ENCODE measurements at places on chromosomes 7 and 10. TPM values are rescaled to one million over a fixed set of nuclear protein-coding genes. Genes with fewer than 3 reads are reported as not detected.

DNA sequence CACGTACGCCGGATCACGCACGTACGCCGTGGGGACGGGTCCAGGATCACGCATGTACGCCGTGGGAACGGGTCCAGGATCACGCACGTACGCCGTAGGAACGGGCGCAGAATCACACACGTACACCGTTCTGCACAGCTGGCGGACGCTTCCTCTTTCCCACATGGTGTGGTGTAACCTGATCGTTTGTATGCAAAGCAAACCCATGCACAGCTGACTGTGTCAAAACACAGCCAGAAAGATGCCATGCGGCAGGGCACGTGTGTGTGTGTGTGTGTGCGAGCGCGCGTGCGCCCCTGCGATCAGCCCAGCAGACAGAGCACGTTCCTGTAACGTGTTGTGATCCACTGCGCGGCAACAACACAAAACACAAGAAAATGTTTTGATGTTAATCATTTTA is 573.6 kb downstream of the DNAJB6 start:
- no peak overlapping the region for H3K4me3 ChIP-seq
- H3K36me3 ChIP-seq: no peaks in the 10 kb centered on the region
- no peak for DNase-seq

GRCh38 chr10:49605939-49606509 is 4.1 kb upstream of the SLC18A3 start:
- no peak overlapping the region for H3K4me3 ChIP-seq
- peaks cover 14% of the 10 kb centered on the region for H3K4me1 ChIP-seq
- H3K27ac ChIP-seq: no peak overlapping the region
- peaks cover 21% of the 10 kb centered on the region for H3K27me3 ChIP-seq

GRCh38 chr10:19918794-19919193 is 102.6 kb downstream of the PLXDC2 start:
- H3K27ac ChIP-seq: no peak overlapping the region
- H3K27me3 ChIP-seq: no peaks in the 10 kb centered on the region

DNA sequence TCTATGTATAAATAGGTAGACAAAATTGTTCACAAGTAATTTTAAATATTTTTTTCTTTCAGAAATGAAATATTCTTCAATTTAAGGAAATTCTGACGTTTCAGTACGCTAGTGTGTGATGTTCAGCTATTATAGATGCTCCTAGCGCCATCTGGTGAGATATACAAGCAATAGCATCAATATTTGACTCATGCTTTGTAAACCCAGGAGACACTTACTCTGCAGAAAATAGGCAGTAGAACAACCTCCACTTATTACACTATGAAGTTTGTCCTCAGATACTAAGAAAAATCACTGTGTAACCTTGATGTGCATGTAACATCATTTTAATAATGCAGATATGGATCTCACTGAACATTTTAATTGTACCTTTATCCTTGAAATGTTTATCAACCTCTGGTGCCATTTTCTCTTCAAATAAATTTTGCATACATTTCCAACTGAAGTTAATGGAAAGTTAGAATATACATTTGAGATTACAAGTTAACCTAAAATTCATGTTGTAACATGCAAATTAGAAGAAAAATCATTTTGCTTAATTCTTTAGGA is 151.5 kb upstream of the FAM3C start:
- DNase-seq: no peak
- no peaks in the 10 kb centered on the region for H3K27me3 ChIP-seq
- no peak overlapping the region for H3K4me3 ChIP-seq
- H3K4me1 ChIP-seq: no peaks in the 10 kb centered on the region
- no peak overlapping the region for H3K27ac ChIP-seq
- no peaks in the 10 kb centered on the region for H3K36me3 ChIP-seq

DNA sequence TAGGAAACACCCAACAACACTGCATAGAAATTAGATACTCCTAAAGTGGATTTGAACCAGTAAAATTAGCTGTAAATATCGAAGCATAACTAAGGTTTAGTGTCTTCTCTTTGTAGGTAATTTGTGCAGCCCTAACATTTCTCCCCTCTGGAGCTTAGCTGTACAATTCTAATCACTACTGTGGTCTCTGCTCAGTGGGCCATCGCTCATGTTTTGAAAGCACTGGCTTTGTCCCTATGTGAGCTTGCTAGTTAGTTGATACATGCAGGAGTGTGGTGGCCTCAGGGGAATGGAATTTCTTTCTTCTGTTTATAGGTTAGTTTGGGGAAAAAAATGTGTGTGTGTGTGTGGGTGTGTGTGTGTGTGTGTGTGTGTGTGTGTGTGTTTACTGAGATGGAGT is 373.1 kb downstream of the DPP6 start:
- no peaks in the 10 kb centered on the region for H3K27me3 ChIP-seq
- H3K27ac ChIP-seq: no peak overlapping the region

- no peak overlapping the region for H3K4me3 ChIP-seq
- H3K27me3 ChIP-seq: no peaks in the 10 kb centered on the region
- H3K27ac ChIP-seq: no peak overlapping the region
- no peaks in the 10 kb centered on the region for H3K4me1 ChIP-seq
- H3K36me3 ChIP-seq: no peaks in the 10 kb centered on the region
Measured at GRCh38 chr10:98675902-98676301, 229.2 kb upstream of the HPS1 start.

DNA sequence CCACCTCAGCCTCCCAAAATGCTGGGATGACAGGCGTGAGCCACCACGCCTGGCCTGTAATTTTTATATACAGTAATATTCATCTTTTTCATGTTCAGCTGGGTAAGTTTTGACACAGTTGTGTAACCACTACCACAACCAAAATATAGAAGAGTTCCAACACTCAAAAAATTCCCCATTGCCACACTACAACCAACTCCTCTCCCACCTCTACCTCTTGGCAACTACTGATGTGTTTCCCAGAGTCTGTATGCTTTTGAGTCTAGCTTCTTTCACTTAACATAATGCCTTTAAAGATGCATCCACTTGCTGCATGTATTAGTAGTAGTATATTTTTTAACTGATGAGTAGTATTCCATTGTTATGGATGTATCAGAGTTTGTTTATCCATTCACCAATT is 90.7 kb downstream of the SRPK2 start:
- no peak overlapping the region for H3K27ac ChIP-seq
- no peaks in the 10 kb centered on the region for H3K27me3 ChIP-seq
- no peaks in the 10 kb centered on the region for H3K36me3 ChIP-seq
- H3K4me1 ChIP-seq: peaks cover 6% of the 10 kb centered on the region
- no peak for DNase-seq
- no peak overlapping the region for H3K4me3 ChIP-seq

DNA sequence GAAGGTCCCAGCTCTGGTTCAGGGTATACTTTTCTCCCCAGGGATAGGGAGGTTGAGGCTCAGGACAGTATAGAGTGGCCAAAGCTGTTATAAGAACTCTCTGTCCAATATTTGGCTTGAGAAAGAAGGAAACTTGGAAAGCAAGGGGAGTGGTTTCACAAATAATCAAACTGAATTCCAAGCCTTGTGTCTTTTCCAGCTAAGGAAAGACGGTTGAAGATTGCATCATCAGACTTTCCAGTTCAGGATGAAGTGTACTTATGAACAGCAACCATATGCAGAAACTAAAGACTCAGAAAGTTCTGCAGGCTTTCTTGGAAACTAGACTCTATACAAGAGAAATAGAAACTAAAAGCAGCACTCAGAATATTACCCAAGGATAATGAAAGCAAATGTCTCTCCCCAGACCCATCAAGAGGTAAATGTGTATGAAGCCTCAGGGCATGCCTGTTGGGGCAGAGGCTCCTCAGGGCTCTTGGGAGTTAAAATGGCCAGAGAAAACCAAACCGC is 46.4 kb downstream of the RAMP3 start:
- H3K4me3 ChIP-seq: no peak overlapping the region
- no peaks in the 10 kb centered on the region for H3K4me1 ChIP-seq
- H3K36me3 ChIP-seq: no peaks in the 10 kb centered on the region
- no peak overlapping the region for H3K27ac ChIP-seq
- DNase-seq: no peak

- H3K4me3 ChIP-seq: no peak overlapping the region
- no peaks in the 10 kb centered on the region for H3K36me3 ChIP-seq
- no peak for DNase-seq
- H3K27ac ChIP-seq: no peak overlapping the region
- H3K4me1 ChIP-seq: peaks cover 11% of the 10 kb centered on the region
- H3K27me3 ChIP-seq: peaks cover 7% of the 10 kb centered on the region
Measured at GRCh38 chr10:93068411-93069244, 5.1 kb upstream of the CYP26A1 start.

GRCh38 chr7:157930926-157931466 is 594.2 kb downstream of the DNAJB6 start:
- DNase-seq: no peak
- no peaks in the 10 kb centered on the region for H3K27me3 ChIP-seq
- H3K4me3 ChIP-seq: no peak overlapping the region
- H3K4me1 ChIP-seq: no peaks in the 10 kb centered on the region
- H3K36me3 ChIP-seq: no peaks in the 10 kb centered on the region

DNA sequence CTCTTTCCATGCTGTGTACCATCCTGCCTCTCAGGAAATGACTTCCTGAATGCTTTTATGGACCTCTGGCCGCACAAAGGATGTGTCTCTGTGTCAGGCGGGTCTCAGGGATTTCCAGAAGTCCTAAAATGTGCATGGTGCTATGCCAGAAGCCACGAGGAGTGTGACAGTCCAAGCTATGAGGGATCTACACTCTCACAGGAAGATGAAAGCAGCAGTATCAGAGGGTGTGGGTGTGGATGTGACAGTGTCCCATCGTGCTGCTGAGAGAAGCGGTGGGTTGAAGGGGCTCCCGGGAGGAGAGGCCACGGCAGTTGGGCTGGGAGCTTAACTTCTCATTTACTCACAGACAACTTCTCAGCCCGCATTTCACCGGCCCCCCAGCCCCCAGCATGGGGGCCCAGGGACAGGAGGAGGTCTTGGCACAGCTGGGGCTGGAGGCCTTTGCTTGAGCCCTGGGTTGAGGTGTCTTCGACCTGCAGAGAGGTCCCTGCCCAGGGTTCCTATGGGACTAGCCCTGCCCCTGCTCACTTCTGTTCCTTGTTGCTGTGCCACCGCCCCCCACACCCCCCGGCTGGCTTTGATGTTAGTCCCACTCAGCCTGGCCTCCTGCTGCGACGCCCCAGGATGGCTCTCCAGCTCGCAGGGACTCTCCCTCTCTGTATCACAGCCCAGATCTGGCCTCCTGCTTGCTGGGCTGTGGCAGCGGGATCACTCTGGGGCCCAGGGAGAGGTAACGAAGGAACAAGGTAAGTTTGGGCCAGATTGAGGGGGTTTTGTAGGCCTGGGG is 30.8 kb upstream of the EMX2 start:
- no peaks in the 10 kb centered on the region for H3K4me1 ChIP-seq
- H3K27me3 ChIP-seq: no peaks in the 10 kb centered on the region
- H3K27ac ChIP-seq: no peak overlapping the region
- no peak for DNase-seq
- H3K4me3 ChIP-seq: no peak overlapping the region

GRCh38 chr10:78715435-78715834 is 353.3 kb upstream of the ZMIZ1 start:
- no peak for DNase-seq
- no peaks in the 10 kb centered on the region for H3K27me3 ChIP-seq
- peak overlapping the region; percentile 50 for H3K27ac ChIP-seq
- no peak overlapping the region for H3K4me3 ChIP-seq
- H3K36me3 ChIP-seq: no peaks in the 10 kb centered on the region
- peaks cover 25% of the 10 kb centered on the region for H3K4me1 ChIP-seq

- H3K27me3 ChIP-seq: no peaks in the 10 kb centered on the region
- H3K36me3 ChIP-seq: no peaks in the 10 kb centered on the region
- H3K4me1 ChIP-seq: no peaks in the 10 kb centered on the region
- no peak overlapping the region for H3K4me3 ChIP-seq
- no peak for DNase-seq
Measured at GRCh38 chr10:115214829-115215228, 121.7 kb downstream of the ATRNL1 start.

GRCh38 chr10:27622596-27622995 is 118.5 kb downstream of the RAB18 start:
- H3K36me3 ChIP-seq: no peaks in the 10 kb centered on the region
- H3K4me1 ChIP-seq: peaks cover 20% of the 10 kb centered on the region
- no peaks in the 10 kb centered on the region for H3K27me3 ChIP-seq
- no peak overlapping the region for H3K27ac ChIP-seq

GRCh38 chr7:146736446-146737190 is 620.0 kb downstream of the CNTNAP2 start:
- H3K4me3 ChIP-seq: no peak overlapping the region
- no peaks in the 10 kb centered on the region for H3K36me3 ChIP-seq
- H3K27ac ChIP-seq: no peak overlapping the region
- no peaks in the 10 kb centered on the region for H3K4me1 ChIP-seq
- no peaks in the 10 kb centered on the region for H3K27me3 ChIP-seq

GRCh38 chr10:81814842-81815241 is 60.2 kb upstream of the NRG3 start:
- no peak overlapping the region for H3K27ac ChIP-seq
- no peak overlapping the region for H3K4me3 ChIP-seq

- no peaks in the 10 kb centered on the region for H3K36me3 ChIP-seq
- DNase-seq: no peak
- no peak overlapping the region for H3K27ac ChIP-seq
- H3K4me3 ChIP-seq: no peak overlapping the region
- no peaks in the 10 kb centered on the region for H3K27me3 ChIP-seq
Measured at GRCh38 chr7:24587853-24588252, 14.6 kb downstream of the PALS2 start.

- H3K27ac ChIP-seq: peak overlapping the region; percentile 56
- H3K4me3 ChIP-seq: no peak overlapping the region
- no peaks in the 10 kb centered on the region for H3K27me3 ChIP-seq
- H3K36me3 ChIP-seq: no peaks in the 10 kb centered on the region
- DNase-seq: peak; percentile 82
- H3K4me1 ChIP-seq: peaks cover 15% of the 10 kb centered on the region
Measured at GRCh38 chr7:151676759-151677158, 157.1 kb upstream of the RHEB start.

DNA sequence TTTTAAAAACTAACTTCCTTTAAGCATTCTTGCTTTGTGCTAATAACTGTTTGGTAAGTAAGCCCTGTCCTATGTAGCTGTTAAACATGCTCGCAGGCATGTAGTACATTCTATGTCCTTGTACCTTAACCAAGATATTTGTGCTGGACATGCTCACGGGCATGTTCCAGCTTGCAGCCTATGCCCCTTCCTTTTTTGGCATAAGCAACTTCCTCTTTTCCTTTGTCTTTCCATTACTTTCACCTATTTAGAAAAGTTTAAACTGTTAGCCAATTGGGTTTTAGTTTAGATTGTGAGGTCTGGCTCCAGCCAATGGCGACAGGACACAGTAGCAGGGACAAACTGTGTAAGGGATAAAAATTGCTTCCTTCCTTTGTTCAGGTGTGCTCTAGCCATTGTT is 14.4 kb upstream of the APBB1IP start:
- H3K27ac ChIP-seq: no peak overlapping the region
- H3K27me3 ChIP-seq: no peaks in the 10 kb centered on the region
- no peaks in the 10 kb centered on the region for H3K4me1 ChIP-seq
- no peaks in the 10 kb centered on the region for H3K36me3 ChIP-seq
- no peak for DNase-seq

The PDE6C gene
- not detected for total RNA-seq

The EEPD1 gene
- total RNA-seq: 4.3 TPM

The OR2F1 gene
- total RNA-seq: not detected

The ADAMTS14 gene
- not detected for total RNA-seq

The NUTM2B gene
- total RNA-seq: 0.22 TPM

The ADIRF gene
- 208 TPM for total RNA-seq
